ENCODE measurements at places on chromosomes 6 and 20.

- DNase-seq = no peak
Measured at GRCh38 chr6:150078788-150079187, 9.9 kb upstream of the ULBP3 start.

DNA sequence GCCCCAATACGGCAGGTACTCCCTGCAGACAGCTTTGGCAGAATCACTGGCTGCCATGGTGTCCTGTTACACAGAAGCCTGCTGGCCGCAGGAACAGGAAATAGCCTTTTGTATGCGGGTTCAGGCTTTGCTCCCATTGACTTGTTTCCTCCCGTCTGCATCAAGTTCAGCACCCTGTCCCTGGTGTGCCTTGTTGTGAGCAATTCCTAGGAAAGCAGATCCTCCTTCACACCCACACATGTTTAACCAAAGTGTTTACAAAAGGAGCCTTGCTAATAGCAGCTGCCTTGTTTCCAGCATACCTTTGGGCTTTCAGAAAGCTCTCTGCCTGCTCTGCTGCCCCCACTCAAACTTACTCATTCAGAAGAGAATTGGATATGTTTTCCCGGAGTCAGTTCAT is 127.2 kb upstream of the SUPT3H start:
- DNase-seq = no peak

DNA sequence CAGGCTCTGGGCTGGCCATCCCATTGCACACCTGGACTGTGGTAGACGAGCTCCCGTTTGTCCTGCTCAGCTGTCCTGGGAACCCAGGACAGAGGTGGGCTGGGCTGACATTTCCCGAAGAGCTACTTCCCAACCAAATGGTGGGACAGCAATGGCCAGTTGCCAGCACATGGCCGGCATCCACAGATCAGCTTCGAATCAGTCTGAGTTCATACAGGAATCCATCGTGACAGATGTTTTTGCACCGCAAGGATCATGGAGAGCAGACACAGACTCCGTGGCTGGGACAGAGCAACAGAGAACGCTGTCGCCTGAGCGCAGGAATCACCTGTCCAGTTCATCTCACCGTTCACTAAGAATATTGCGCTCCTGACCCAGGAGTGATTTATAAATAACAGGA is 198.5 kb downstream of the TTLL2 start:
- DNase-seq = no peak

GRCh38 chr6:115064680-115065079 is 721.9 kb upstream of the HS3ST5 start:
- no peak for DNase-seq
